ENCODE measurements at places on chromosomes 11 and 22.

DNA sequence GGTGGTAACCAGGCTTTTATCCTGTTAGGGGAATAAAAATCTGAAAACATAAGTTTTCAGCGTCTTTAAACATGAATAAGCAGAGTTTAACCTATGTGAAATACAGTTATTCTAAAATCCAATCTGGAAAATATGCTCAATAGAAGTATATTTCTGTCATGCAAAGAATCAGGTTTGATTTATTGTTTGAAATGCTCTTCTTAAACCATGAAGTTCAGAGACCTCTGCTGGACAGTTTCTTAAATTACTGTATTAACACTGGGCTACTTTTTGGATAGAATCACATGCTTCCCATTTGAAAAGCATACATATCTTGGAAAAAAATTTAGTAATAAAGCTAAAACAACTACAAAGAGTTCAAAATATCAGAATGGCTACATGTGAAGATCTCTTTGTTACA lies 25.4 kb downstream of the APIP start:
- peak; percentile 59 for DNase-seq

DNA sequence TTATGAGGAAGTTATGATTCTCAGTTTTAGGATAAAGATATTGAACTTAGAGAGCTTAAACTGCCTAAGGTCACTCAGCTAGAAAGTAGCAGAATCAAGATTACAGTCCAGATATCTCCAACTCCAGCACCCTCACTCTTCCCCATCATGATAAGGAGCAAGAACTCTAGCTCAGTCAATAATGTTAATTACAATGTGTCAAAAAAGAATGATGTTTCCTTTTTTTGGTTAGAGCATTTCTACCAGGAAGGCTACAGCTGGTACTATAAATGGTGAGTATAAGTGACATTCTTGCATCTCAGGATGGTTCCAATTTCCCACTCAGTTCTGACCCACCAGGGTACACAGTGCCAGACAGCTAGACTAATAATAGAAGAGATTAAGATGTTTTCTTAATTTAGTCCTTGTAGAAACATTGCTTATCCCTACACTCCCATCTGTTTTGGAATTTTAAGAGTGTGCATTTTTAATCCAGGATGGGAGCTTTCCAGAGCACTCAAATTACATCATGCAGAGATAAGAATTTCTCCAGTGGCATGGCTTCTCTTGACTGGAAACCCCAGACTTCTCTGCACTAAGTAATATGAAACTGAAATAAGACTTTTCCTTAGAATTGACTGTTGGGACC lies 21.6 kb upstream of the BBOX1 start:
- no peak for DNase-seq

GRCh38 chr11:85133636-85134035 lies 493.5 kb downstream of the DLG2 start:
- DNase-seq = no peak

GRCh38 chr11:91178366-91178765 lies 955.5 kb upstream of the CHORDC1 start:
- DNase-seq = no peak

GRCh38 chr11:20158597-20159257 lies 1.5 kb downstream of the DBX1 start:
- peak; percentile 6 for DNase-seq

- DNase-seq = no peak
Measured at GRCh38 chr11:111438846-111439520, 59.9 kb upstream of the POU2AF1 start.

DNA sequence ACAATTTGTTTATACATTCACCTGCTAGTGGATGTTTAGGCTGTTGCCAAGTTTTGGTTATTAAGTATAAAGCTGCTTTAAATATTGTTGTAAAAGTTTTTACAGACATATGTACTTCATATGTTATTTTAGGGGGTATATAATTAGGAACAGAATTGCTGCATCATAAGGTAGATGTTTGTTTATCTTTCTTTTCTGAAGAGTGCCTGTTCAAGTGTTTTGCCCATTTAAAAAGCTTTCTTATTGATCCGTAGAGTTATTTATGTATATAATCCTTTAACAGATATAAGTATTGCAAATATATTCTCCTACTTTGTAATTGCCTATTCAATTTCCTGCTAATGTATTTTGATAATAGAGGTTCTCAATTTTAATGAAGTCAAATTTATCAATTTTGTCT lies 11.3 kb upstream of the CCDC81 start:
- DNase-seq = no peak

DNA sequence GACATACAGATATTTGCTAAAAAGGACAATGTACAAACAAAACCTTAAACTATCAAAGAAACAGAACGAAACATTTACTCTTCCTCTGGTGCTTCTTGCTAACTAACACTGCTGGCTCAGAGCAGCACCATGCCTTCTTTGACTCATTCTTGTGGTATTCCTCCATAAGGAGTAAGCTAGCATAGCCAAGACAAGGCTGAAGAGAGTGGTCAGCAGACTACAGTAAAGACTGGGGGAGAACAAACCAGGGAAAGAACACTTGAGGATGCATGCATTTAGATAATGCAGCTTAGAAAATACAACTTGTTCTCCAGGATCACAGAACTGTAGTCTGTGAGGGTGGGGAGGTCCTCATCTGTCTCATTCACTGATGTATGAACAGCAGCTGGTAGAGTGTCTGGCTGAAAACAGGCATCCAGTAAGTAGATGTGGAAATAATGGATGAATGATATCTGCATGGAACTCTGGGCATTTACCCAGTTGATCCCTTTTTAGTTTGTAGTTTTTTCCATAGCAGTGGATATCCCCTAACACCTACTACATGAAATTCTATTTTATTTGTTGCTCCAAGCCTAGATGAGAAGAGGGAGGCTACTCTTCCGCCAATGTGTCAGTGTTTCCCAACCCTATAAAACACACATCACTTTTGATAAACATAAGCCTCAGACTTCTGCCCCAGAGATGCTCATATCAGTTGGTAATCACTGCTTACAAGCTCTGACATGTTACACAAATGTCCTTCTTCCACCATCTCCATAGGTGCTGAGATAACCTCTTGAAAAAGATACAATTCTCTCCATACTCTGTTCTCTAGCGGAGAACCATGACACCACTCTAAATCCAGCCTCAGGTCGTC lies 7.3 kb downstream of the SNX19 start:
- DNase-seq = no peak

DNA sequence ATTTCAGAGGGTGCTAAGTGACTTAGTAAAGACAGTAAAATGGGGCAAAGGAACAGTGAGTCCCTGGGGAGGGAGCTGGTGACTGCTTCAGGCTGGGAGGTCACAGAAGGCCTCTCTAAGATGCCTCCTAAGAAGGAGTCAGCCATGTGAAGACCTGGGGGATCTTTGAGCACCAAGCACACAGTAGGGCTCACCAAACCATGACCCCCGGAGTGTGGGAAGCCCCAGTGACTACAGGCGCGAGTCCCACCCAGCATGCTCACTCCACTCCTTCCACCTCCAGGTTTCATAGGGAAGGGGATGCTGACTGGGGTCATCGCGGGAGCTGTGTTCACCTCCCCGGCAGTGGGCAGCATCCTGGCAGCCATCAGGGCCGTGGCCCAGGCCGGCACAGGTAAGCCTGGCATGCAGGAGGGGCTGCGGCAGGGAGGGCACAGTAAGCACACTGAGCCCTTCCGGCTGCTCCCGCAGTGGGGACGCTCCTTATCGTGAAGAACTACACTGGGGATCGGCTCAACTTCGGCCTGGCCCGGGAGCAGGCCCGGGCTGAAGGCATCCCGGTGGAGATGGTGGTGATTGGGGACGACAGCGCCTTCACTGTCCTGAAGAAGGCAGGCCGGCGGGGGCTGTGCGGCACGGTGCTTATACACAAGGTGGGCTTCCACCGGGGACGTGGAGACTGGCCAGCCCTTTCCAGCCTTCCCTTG lies 5.9 kb downstream of the TKFC start:
- no peak for DNase-seq

GRCh38 chr11:16542353-16542752 lies 186.0 kb upstream of the SOX6 start:
- DNase-seq = no peak

GRCh38 chr11:86592047-86592591 lies 80.3 kb downstream of the ME3 start:
- no peak for DNase-seq

DNA sequence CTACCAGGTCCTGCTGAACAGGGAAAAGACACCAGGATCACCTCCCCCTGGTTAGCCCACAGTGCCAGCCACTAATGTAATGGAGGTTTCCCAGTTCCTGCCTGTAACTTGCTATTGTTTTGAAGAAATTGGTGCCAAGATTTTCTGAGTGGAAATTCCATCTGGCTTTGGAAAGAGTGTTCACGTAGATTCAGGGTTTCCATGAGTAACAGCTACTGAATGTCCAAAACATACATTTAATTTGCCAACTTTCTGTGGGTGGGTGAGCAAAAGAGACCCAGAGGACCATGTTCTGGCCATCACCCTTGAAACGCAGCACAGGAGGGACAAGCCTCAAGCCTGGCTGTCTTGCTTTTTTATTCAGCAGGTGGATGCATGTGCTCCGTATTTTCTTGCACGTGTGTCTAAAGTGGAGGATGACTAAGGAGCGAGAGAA lies 8.8 kb upstream of the DKK3 start:
- no peak for DNase-seq

GRCh38 chr11:102749101-102749722 lies 24.5 kb upstream of the MMP8 start:
- DNase-seq = no peak

Data from HepG2 (cell line).